ENCODE measurements at places on chromosomes 5 and 9.

DNA sequence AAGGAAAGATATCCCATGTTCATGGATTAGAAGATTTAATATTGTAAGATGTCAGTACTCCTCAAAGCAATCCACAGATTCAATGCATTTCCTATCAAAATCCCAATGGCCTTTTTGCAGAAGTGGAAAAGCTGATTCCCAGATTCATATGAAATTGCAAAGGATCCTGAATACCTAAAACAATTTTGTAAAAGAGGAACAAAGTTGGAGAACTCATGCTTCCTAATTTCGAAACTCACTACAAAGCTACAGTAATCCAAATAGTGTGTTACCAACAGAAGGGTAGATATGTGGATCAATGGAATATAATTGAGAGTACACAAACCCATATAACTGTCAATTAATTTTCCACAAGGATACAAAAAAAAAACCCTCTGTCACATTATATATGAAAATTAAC is 154.3 kb upstream of the ZNF618 start:
- no peak for DNase-seq

DNA sequence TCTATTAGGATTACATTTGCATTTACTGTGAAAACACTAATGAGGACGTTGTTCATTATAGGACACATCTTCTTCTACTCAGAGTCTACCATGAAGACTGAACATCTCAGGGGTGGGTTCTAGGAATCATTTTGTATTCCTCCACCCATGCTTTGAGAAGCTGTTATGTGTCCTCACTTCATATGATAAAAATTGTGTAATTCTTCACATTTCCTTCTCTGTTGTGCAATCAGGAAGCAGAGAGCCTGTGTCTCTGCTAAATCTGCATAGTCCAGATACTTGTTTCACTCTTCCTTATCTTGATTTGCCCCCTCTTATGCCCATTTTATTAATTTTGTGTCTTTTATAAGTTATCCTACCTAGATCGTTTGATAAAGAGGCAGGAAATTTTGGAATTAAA is 97.8 kb upstream of the IQGAP2 start:
- DNase-seq, result no peak

DNA sequence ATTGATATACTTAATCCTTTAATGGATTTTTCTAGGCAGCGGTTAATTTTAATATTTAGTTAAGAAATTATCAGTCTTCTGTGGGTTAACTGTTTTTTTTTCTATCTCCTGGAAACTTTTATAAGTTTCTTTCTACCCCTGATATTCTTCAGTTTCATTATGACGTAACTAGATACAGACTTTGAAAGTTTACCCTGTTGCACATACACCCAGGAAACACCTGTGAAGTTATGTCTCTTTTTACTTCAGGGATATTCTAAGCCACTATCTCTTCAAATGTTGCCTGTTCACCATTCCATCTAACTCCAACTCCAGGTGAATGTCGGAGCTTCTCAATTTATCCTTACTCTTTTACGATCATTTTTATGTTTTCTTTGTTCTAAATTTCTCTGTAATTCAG is 329.0 kb downstream of the ICE1 start:
- DNase-seq, result no peak

GRCh38 chr5:143148771-143149170 is 254.7 kb downstream of the NR3C1 start:
- DNase-seq, result no peak

DNA sequence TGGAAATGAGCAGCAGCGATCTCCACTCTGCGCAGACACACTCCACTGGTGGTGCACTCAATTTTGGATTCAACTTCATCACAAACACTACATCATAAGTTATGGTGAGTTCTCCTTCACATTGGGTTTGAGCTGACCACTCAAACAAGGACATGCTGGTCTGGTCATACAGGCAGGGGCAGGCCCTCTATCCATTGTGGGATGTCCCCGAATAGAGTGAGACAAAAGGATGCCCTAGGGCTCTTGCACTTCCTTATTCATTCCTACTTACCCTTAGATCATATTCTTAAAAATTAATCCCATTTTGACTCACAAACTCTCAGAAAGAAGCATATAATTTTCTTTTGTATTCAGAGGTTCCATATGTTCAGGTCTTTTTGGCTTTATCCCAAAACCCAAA is 16.3 kb upstream of the PJA2 start:
- no peak for DNase-seq

GRCh38 chr9:112586599-112587155 is 100.0 kb downstream of the KIAA1958 start:
- DNase-seq, result no peak

DNA sequence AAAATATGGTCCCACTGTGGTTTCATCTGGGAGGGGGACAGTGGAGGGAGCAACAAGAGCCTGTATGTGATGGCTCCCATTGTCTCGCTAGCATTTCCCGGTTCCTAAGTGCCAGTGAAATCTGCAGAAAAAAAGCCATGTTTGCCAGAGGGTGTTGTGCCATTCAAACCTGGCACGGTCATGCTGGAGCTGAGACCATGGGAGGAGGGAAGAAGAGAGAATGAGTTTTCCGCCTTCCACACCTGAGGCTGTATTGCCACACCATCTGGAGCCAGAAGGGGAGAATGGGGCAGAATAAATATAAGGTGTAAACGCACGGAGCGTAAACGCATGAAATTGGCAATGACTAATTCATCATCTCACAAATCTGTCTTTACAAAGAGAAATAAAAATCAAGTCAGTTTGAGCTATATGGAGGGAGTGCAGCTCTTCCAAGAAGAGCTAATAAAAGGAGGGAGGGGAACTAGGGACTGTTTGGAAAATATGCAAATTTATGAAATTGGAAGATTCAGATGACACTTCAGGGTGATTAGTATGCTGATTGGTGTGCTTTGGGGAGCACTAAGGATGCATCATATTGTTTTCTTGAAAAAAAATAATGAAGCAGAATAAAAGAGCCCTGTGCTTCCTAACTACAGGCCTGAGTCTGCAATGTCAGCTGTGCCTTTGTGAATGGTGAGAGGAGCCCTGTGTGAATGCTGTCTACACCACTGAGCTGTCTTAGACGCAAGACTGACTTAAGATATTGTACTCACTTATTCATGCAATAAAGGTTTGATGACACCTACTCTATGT is 237.9 kb downstream of the NSG2 start:
- DNase-seq, result no peak

GRCh38 chr5:174083056-174083827 is 37.7 kb downstream of the NSG2 start:
- DNase-seq, result no peak

GRCh38 chr5:126744836-126745235 is 32.1 kb upstream of the LMNB1 start:
- no peak for DNase-seq

- DNase-seq, result no peak
These were observed 35.6 kb upstream of the NSMF start for GRCh38 chr9:137494550-137495351.

DNA sequence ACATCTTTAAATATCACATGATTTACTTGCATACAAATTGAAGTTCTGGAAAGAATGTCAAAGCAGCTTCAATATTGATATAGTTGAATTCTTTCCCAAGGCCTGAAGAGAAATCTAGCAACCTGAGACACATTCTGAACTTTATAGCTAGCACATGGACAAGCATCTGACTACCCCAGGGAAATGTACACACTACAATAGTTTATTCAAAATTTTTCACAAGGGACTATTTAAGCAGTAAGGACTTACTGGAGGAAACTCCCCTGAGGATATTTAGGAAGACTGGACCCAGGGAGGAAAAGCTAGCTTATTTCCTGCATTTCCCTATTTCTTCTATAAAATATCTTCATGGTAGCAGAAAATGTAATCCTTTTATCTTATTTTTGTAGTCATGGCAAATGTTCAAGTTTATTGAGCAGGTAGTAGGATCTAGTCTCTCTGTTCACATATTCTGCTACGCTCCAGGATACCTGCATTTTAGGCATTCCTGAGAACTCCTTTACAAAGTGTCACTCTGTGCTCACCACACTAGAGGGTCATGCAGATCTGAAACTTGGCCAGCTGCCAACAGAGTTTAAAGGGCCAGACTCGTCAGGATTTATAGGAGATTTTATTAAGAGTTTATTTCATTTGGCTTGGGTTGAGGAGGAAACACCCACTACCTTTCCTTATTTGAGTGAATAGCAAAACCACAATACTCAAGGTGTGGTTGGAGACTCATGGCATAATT is 348.4 kb upstream of the FTMT start:
- DNase-seq, result no peak

GRCh38 chr5:94736498-94736897 is 118.0 kb downstream of the SLF1 start:
- no peak for DNase-seq

- peak; percentile 64 for DNase-seq
These were observed 525.6 kb downstream of the PDE4D start for GRCh38 chr5:59367791-59368394.

GRCh38 chr5:32031089-32031488 is 143.0 kb downstream of the GOLPH3 start:
- no peak for DNase-seq

DNA sequence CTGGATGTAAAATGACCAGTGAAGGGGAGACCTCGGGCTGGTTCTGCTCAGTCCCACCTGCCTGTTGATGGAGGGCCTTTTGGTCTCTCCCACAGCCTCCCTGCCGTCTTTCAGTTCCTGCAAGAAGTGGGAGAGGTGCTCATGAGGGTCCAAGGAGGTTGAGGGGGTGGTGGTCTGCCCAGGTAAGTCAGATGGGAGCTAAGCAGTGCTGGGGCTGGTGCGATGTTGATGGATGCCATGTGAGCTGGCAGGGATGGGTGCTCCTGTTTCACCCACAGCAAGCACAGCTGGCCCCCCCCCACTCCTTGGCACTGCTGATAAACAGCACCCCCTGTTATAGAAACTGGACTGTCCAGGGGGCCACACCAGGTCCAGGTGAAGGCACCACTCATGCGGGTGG is 145.6 kb downstream of the NSG2 start:
- DNase-seq, result no peak

- DNase-seq, result no peak
These were observed 200.3 kb downstream of the TRPM3 start for GRCh38 chr9:70921136-70921535.

- DNase-seq, result no peak
These were observed 20.8 kb upstream of the SNCAIP start for GRCh38 chr5:122291000-122291901.

GRCh38 chr9:79255651-79256260 is 316.0 kb upstream of the TLE4 start:
- no peak for DNase-seq

- DNase-seq, result no peak
These were observed 50.6 kb downstream of the DMRT1 start for GRCh38 chr9:892123-892522.

GRCh38 chr5:1975898-1976765 is 93.4 kb upstream of the IRX4 start:
- DNase-seq, result no peak

GRCh38 chr9:13568841-13569601 is 289.5 kb upstream of the MPDZ start:
- DNase-seq, result peak; percentile 55

DNA sequence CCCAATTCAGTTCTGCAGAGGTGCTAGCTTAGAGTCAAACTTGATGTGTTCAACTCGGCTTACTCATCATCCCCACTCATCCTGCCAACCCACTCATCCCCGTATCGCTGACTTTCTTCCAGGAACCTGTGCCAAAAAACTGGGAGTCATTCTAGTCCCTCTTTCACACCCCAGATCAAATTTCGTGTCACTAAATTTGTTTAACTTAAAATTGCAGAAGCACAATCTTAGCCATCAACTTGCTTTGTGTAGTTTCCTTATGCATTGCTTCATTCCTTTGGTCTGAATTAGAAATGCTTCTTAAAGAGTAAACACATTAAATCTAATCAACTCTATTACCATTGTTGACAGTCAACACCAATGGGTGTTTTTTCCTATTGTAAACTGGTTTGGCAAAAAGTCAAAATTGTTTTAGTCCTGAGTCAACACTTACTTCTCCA is 162.4 kb downstream of the TTC39B start:
- DNase-seq, result no peak

DNA sequence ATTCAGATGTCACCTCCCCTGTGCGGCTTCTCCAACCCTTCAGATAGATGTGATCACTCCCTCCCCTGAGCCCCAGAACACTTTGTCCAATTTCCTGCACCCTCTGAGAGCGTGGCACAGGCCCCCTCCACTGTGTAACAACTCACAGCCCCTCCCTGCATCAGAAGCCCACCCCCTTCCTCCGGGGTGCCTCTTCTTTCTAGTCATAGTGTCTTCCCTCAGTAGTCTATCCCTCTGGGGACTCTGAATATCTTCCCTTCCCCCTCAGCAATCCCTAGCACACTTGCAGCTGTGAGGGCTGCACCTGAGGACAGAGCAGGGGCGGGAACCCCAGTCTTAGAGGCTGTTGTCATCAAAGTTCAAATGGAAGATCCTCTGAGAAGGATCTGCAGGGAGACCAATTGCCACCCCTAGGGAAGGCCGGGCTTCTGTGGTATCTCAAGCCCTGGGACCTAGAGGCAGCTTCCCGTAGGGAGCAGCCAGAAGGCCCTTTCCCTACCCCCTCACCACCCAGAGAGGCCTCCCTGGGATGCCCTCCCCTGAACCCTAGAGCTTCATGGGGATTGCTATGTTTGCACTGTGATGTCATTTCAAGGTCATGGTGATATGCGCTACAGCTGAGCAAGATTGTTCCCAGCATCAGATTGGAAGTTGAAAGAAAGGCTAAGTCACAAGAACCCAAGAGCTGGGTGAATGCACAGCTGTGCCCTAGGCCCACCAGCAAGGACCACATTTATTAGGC is 70.7 kb downstream of the THBS4 start:
- no peak for DNase-seq

DNA sequence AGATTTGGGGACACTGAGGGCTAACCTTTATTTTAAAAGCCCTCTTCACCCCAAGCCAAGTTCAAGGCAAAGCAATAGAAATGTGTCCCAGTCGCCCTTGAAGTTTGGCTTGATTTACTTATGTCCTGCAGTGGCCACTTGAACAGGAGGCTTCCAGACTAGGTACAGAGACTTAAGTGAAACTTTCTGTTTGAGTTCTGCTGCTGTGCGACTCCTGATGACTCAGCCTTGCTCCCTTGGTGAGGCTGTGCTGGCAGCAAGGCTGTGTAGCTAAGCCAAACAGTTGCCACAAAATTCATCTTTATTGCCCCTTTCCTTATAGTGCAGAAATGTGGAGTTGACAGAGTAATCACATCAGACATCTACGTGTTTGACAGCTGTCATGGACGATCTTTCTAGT is 68.8 kb upstream of the NTRK2 start:
- no peak for DNase-seq

DNA sequence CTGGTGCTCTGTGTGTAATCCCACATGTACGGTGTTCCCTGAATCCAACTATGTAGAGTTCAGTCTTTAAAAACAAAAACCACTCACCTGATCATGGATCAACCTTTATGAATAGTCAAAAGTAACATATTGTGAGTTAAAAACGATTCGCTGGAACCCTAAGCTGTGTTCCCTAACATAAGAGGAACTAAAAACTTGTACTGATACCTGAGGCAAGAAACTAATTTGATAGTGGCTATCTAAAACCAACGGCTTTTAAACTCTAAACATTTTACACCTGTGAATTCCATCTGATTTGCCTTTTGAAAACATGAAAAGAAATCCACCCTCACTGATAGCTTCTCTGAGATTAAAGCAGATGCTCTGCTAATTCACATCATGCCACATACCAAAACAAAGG is 101.5 kb downstream of the DEPDC1B start:
- DNase-seq, result no peak

GRCh38 chr9:6632516-6633183 is 12.9 kb downstream of the GLDC start:
- DNase-seq, result no peak

- no peak for DNase-seq
These were observed 21.2 kb upstream of the KCNMB1 start for GRCh38 chr5:170410401-170410800.

GRCh38 chr5:154782812-154783592 is 27.8 kb downstream of the LARP1 start:
- no peak for DNase-seq

- no peak for DNase-seq
These were observed 54.9 kb upstream of the N4BP3 start for GRCh38 chr5:178058321-178059012.
